ENCODE measurements at places on chromosomes 6 and 20. TPM values are rescaled to one million over a fixed set of nuclear protein-coding genes. Genes with fewer than 3 reads are reported as not detected.

DNA sequence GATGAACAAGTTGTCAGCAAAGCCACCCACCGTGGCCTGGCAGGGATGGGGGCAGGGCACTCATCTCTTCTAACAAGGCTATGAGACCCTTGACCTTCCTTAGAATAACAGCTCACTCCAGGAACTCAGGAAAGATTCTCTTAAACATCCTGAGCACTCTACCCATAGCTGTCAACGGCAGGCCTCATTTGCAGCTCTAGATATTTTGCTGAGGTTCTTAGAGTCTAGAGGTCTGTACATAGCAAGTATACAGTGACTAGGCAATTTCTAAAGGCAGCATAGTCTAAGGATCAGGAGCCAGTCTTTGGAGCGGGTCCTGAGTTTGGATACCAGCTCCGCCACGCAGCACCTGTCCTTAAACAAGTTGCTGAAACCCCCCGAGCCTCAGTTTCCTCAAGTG, 11.7 kb downstream of the TRERF1 start:
- DNase-seq: no peak

DNA sequence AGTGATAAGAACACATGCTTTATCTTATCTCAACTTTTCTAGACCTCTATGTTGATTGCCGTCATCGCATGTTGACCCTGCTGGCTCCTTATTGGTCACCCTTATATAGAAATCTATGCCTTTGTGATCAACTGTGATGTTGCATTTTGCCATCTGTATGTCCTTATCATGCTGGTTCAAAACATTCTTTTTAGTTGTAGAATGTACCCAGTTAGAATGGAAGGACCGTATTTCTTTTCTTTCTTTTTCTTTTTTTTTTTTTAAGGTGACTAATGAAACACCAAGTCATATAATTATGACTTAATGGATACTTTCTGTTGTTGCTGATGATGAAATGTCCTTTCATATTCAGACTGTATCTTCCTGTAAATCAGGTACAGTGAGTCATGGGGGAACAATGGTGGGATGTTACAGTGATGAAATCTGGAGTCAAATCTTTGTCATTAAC, 145.9 kb upstream of the CITED2 start:
- DNase-seq: no peak

DNA sequence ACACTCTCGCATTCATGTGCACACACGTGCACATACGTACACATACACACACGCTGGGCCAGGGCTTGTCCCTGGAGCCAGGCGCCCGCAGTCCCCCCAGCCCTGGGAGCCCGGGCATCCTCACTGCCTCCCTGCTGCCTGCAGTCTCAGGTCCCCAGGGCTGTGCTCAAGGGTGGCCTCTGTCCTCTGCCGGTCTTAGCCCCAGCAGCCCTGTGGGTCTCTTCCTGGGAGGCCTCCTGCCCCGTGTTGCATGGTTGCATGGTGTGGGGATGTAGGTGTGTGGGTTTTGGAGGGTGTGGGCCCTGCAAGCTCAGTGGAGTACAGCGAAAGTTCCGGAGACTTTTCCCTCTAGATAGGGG, 101.5 kb downstream of the TMEM242 start:
- no peak for DNase-seq

DNA sequence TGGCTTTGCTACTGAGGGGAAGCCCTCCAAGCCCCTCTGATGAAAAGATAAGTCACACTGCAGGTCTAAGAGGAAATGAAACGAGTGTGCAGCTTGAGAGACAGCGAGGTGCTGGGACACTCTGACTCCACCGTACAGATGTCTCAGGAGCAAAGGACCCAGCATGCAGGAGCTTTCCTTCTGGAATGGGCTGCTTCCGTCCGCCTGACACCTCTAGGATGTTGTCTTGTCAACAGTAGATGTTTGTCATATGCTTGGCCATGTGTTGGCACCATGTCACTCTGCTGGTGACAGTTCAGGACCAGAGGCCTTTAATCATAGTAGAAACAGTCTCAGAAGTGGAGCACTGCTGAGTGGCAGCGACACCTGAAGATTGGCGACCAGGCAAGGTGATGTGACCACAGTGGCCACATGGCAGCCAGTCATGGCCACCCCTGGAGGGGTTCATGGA, 46.7 kb downstream of the SLC24A3 start:
- DNase-seq: no peak

DNA sequence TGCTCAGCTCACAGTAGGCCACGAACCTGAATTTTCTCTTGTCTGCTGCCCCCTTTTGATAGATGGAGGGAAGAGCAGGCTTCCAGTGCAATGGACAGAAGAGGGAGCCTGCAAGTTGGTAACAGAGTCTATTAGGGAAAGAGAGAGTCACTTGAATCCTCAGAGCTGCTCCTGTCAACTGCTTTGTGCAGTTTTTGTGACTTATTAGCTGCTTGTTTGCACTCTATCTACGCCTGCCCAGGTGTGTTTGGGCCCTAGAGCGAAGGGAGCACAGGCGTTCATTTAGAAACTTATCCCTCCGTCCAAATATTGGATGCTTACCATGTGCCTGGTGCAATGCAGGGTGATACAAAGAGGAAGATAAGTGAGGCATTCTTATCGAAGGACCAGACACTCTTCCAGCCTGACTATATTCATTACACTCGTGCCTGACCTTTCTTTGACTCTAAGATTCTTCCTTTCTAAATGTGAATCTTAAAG, 11.6 kb upstream of the SLC2A12 start:
- DNase-seq: peak; percentile 66

DNA sequence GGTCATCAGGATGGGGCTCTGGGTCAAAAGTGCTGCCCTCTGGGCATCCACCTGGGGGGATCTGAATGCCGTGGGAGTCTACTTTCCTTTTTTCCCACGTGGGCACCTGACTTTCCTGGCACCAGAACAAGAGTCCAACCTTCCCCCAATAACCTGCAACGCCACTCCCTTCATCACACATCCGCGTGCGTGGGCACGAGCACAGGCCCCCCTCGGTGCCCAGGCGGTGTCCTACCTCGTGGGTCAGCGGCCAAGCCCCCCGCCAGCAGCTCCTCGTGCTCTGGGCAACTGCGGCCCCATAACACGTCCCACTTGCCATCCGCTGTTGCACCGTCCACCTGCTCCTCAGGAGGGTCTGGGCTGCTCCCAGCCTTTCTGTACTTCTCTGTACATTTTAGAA, 87.0 kb downstream of the YTHDF1 start:
- DNase-seq: no peak

GRCh38 chr6:63597141-63598048, 25.1 kb downstream of the LOC128125822 start:
- no peak for DNase-seq

DNA sequence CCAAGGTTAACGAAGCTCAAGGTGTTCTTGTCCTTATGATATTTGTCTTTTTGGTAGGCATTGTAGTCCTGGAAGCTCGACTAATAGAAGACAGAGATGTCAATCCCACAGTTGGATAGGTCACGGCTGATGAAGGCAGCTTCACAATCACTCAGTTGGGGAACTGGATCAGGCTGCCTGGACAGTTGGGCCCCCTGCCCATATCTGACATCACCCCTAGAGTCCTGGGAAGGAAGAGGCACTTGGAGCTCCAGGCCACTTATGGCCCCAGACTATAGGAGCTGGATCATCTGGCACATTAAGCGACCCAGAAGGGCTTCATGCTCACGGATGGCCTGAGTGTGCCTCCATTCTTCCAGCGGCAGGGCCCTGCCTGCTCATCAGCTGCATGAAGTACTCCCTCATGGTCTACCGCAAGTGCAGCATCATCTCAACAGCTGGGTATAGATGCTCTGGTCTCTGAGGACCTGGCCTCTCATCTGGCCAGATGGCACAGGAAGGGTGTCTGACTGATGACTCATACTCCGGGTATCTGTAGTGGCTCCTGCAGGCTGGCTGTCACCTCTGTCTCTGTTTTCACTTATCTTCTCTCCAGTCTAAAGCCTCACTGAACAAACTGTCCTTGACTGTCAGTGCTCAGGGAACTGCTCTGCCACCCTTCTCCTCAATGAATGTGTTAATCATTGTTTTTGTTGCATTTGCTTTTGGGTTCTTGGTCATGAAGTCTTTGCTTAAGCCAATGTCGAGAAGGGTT, 29.2 kb upstream of the SSR1 start:
- no peak for DNase-seq

DNA sequence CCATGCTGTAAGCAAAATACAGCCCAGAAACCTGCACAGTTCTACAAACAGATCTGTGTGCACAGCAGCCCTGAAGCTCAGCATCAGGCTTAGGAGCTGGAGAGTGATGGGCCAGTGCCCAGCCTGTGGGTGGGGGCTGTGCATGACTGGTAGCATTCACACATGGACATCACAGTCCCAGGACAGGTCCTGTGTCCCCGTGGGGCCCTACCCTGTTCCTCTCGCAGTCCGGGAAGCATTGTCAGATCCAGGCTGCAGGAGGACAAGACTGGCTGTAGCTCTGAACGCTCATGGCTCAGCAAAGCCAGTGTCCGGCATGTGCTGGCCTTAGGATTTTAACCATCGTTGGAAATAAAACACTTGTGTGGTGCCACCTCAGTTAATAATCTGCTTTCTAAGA, 234.1 kb downstream of the CDH4 start:
- DNase-seq: no peak

- DNase-seq: no peak
Observed at GRCh38 chr20:42309050-42309449, 690.9 kb upstream of the CHD6 start.

- peak; percentile 11 for DNase-seq
Observed at GRCh38 chr6:147322299-147323162, 118.3 kb downstream of the STXBP5 start.

- DNase-seq: no peak
Observed at GRCh38 chr6:98992535-98992934, 44.8 kb upstream of the FBXL4 start.

DNA sequence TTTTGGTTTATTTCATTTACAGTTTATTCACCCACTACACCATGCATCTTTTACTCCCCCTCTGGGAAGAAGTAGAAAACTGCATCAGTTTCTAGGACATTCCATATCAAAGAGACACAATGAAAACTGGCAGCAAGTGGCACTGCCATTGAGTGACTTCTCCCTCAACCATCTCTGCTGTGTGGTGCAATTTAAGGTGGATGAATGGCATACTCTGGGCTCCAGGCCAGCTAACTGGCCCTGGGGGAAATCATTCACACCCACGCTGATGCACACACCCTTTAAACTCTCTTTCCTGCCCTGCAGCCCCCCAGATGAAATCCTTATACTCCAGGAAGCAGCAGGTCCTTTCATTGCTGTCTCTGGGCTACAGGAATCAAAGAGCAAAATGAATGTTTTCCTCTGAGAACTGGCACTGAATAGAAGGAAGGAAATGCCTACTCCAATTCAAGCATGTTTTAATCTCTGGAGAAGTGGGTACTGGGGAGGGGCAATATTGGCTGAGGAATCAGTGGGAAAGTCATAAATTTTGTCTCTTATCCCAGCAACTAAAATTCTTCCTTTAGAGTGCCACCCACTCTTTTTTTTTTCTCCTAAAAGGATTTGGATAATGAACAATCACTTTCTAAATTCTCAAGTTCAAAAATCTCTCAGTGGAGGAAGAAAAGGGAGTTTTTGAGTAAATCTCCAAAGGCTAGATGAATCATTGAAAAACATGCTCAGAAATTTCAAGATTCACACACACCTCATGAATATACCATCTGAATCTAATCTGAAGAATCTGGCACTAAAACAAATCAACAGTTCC, 16.9 kb upstream of the RFPL4B start:
- no peak for DNase-seq

DNA sequence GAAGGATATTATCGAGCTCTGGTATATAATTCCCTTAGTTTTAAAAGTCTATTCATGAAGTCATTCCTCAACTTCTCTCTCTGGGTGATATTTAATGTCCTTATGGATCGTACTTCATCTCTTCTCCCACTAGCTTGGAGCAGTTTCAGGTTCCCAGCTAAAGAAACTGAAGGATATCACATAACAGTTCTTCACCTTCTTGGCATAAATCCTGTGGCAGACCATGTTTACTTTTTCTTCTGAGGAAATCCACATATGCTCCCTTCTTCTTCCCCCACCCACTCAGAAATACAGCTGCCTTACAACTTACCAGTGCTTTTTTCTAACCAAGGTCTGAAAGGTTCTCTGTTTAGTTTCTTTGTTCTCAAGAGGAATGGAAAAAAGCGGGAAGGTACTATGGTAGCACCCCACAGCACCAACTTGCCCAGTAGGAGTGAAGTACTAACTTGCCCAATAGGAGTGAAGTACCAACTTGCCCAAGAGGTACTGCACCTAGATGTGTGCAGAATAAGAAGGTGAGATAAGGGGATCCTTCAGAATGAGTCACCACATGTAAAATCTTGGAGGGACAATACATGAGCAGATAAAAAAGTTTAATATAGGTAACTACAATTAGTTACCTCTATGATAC, 53.1 kb downstream of the TSPYL4 start:
- no peak for DNase-seq

DNA sequence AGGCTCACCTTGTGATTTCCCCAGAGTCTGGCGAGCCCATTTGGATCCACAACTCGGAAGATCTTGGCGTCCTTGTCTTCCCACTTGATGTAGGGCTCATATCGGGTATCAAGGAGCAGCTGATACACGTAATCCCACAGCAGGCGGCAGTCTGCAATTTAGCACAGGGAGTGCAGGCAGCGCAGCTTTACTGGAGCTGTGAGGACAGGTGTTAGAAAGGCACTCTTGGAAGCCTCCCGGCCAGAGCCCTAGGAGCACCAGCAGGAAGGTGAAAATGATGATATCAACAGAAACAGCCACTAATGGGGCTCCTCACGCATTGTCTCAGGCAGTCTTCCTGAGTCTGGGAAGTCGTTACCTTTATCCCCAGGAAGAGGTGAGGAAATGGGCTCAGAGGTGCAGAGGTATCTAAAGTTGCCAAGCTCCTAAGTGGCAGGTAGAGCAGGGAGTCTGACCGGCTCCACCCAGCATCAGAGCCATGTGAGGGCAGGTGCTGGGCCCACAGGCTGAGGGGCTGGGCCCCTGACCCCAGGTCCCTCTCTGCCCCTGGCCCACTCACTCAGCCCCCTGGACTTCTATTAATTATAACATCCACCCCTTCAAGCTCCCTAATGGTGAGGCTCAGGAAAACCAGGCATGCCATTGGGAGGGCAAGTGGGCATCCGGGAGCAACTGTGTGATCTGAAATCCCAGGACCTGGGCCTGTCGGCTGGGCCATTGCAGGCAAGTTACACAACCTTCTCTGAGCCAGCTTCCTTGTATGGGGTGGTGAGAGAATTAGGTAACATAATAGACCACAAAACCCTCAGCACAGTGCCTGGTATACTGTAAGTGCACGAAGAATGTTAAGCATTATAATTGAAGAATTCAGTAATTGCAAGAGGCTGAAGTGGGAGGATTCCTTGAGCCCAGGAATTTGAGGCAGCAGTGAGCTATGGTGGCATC, 18.3 kb downstream of the ETV7 start:
- DNase-seq: no peak

GRCh38 chr6:147958683-147959082, 384.0 kb upstream of the SASH1 start:
- no peak for DNase-seq

FAM83C gene
- polyA plus RNA-seq: 0.17 TPM

BPI gene
- 0.52 TPM for polyA plus RNA-seq

SNTA1 gene
- 36.6 TPM for polyA plus RNA-seq

SLC35F1 gene
- 1.3 TPM for polyA plus RNA-seq

DXO gene
- polyA plus RNA-seq: 16.8 TPM

LY6G5C gene
- polyA plus RNA-seq: 6.3 TPM

CD40 gene
- polyA plus RNA-seq: 7.4 TPM

PKIB gene
- 0.44 TPM for polyA plus RNA-seq

LTB gene
- polyA plus RNA-seq: 1.5 TPM

TNXB gene
- polyA plus RNA-seq: 125 TPM

PTGIS gene
- 28.0 TPM for polyA plus RNA-seq

ULBP1 gene
- polyA plus RNA-seq: 0.30 TPM
